Fibroblast of pulmonary artery (primary cell): ENCODE measurements at places on chromosomes 6 and 20.

- no peak for DNase-seq
These were observed 12.2 kb upstream of the CDKN1A start for GRCh38 chr6:36666287-36666686.

GRCh38 chr6:81636930-81637568 lies 115.4 kb downstream of the TENT5A start:
- DNase-seq = no peak

- DNase-seq = no peak
These were observed 1.9 kb upstream of the MYLK4 start for GRCh38 chr6:2752477-2753109.

DNA sequence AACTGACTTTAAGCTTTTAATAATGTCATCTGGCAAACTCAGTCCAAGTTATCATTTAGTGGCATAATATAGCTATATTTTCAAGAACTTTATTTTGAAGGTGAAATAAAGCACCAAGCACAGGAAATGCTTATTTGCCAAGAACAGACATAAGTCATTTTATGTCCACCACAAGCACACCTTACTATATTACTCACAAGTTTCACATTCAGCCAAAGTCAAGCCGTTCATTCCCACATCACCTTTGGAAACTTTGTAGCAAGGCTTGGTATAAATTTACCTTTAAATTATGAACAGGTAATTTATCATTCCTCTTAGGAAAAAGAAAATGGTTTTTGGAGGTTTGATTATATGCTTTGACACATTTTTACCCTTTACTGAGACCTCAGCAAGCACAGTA lies 236.8 kb upstream of the FKBP1C start:
- no peak for DNase-seq

DNA sequence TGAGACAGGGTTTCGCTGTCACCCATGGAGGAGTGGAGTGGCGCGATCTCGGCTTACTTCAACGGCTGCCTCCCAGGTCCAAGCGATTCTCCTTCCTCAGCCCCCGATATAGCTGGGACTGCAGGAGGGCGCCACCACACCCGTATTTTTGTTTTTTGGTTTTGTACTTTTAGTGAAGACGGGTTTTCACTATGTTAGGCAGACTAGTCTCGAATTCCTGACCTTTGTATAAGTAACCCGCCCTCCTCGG lies 115.4 kb upstream of the BTN3A2 start:
- DNase-seq = peak; percentile 32

GRCh38 chr6:21915707-21916260 lies 322.2 kb downstream of the SOX4 start:
- peak; percentile 22 for DNase-seq
